ENCODE measurements at places on chromosomes 13 and 19.
A peak's percentile ranks its signal among the peaks of the same experiment; 100 is the strongest.

- no peak for DNase-seq
Observed at GRCh38 chr19:24141612-24142011, 54.6 kb downstream of the ZNF254 start.

- DNase-seq, result peak; percentile 84
Observed at GRCh38 chr19:45097776-45098520, 5.0 kb downstream of the PPP1R37 start.

DNA sequence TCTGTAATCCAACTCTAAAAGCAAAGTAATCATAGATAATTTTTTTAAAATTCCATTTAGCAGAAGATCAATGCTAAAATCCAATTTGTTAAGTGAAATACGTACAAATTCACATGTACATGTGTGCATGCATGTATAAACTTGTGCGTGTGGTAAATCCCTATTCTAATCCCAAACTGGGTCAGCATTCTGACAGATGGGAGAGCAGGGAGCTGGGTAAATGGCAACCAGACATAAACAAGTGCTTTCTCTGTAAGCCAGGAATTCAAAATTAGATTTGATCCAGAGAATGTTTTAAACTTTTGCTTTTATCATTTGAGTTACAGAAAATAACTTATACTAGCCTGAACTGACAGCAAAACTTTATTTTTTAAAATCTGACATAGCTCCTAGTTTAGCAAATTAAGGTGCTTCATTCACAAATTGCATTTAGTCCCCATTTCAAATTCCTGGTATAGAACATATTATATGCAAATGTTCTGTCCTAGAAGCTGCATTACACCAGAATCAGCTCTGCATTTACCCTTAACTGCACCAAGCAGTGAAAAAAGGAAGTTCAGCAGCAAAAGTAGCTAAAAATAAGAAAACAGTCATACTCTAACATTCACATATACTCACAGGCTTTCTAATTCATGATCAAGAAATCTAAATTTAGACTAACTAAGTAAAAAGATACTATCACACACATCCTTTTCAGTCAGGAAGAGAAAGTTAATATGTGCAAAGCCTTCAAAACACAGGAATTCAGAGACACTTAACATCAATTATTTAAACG is 32.6 kb downstream of the UBL3 start:
- DNase-seq, result no peak

DNA sequence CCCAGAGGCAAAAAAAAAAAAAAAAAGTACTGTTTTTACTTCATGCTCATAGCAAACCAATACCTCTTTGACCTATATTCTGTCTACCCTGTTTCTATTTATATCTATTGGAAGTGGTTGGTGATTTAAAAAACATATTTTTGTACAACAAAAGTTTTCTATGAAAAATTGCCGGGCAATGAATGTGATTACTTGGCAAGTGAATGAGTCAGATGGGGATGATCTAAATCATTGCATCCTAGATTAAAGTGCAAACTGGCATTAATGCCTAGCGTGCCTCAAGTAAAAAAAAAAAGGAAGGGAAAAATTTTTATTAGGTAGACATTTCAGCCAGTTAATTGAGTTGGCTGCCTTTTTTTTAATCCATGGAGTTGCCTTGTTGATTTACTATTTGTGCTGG is 500.6 kb downstream of the KCTD12 start:
- no peak for DNase-seq

All from mucosa of gallbladder (tissue), 1 donor.